ENCODE measurements at places on chromosomes 2 and 18. TPM values are rescaled to one million over a fixed set of nuclear protein-coding genes. Genes with fewer than 3 reads are reported as not detected.
A peak's percentile ranks its signal among the peaks of the same experiment; 100 is the strongest.

The POTEI gene
- not detected for total RNA-seq

The AQP12A gene
- total RNA-seq, result not detected

The SCYGR4 gene
- total RNA-seq, result not detected

The HSBP1L1 gene
- 7.9 TPM for total RNA-seq

The TRAF3IP1 gene
- total RNA-seq, result 16.3 TPM

The ZBTB7C gene
- 8.0 TPM for total RNA-seq

The SERPINB4 gene
- not detected for total RNA-seq

The GPR45 gene
- not detected for total RNA-seq

The MRPS9 gene
- 41.6 TPM for total RNA-seq

The TMEM163 gene
- 0.38 TPM for total RNA-seq

The CENPA gene
- not detected for total RNA-seq

The C2orf78 gene
- not detected for total RNA-seq

The ZAP70 gene
- total RNA-seq, result 1.2 TPM

The GMPPA gene
- total RNA-seq, result 22.6 TPM

DNA sequence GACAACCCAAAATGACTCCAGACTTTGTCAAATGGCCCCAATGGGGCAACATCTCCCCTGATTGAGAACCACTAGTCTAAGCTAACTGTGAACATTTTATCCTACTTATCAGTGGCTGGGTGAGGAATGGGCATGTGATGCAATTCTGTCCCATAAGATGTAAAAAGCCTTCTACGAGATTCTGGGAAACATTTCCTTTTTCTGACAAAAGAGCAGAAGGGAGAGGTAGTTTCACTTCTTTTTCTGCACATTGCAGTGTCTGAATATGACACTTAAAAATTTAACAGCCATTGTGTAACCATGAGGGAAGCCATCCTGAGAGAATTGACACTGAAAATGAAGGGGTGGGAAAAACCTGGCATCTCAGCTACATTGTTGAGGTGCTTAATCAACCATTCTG lies 17.3 kb upstream of the MARCHF4 start:
- DNase-seq, result no peak

DNA sequence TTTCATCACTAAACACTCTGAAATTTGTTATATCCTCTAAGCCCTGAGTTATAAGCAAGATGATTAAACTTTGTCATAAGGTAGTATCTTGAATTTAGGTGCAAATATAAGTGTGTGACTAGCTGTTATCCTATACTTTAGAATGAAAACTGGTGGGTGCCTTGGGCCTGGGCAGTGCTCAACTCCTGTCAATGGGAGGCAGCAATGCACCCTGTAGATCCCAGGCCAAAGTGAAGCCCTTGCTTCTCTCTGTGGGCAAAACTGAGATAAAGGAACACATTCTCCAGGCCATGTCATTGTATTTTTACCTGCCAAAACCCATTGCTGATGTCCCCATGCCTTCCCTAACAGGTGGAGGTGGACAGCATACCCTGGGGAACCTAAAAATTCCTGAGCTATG lies 525.2 kb downstream of the TNS1 start:
- DNase-seq, result no peak

DNA sequence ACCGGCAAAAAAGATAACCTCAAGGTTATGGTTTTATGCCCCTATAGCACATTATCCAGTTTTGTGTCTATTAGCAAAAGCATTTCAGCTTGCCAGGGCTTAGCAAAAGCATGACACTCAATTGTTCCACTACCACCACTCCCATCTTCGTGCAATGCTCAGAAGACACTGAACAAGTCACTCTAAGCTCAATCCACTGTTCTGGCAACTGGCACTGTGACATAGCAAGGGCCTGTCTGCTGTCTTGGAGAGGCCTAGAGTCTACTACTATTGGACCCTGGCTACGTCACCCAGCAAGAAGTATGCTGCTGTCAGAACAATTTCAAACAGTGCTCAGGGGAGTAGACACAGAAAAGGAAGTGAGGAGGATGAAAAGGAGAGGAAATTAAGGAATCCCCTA lies 103.5 kb upstream of the PPP1CB start:
- no peak for DNase-seq

DNA sequence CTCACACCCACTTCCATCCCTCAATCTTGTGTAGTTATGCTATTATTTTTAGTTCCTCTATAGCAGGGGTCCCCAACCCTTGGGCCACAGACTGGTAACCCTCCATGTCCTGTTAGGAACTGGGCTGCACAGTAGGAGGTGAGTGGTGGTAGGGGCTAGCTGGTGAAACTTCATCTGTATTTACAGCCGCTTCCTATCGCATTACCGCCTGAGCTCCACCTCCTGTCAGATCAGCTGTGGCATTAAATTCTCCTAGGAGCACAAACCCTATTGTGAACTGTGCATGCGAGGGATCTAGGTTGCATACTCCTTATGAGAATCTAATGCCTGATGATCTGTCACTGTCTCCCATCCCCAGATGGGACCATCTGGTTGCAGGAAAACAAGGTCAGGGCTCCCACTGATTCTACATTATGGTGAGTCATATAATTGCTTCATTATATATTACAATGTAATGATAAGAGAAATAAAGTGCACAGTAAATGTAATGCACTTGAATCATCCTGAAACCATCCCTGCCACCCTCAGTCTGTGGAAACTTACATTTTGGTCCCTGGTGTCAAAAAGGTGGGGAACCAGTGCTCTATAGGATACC lies 1.6 kb upstream of the RAB11FIP5 start:
- no peak for DNase-seq

GRCh38 chr2:102025583-102026267 lies 34.0 kb downstream of the IL1R2 start:
- DNase-seq, result no peak

DNA sequence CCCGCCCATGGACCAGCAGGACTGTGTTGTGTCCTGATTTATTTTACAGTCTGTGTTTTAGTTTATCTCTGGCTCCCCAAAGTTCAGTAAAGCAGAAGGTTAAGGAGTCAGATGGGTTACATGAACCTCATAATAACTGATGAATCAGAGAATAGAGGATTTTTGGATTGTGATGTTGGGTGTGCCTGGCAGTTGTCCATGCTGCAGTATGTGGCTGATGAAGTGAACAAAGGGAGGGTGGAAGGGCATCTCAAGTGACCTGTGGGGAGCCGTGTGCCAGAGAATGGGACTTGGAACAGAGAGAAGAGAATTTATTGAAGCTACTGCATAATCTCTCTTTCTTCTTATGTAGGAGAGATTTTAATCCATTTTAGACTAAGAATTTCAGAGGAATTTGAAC lies 145.5 kb downstream of the MAP4K4 start:
- DNase-seq, result no peak

- DNase-seq, result no peak
These were observed 404.4 kb upstream of the SOX11 start for GRCh38 chr2:5287558-5288334.

GRCh38 chr18:44791520-44791919 lies 110.8 kb downstream of the SETBP1 start:
- DNase-seq, result no peak

- no peak for DNase-seq
These were observed 8.1 kb downstream of the CYBRD1 start for GRCh38 chr2:171530378-171530777.

GRCh38 chr2:239154971-239155805 lies 245.6 kb downstream of the HDAC4 start:
- DNase-seq, result peak; percentile 58

DNA sequence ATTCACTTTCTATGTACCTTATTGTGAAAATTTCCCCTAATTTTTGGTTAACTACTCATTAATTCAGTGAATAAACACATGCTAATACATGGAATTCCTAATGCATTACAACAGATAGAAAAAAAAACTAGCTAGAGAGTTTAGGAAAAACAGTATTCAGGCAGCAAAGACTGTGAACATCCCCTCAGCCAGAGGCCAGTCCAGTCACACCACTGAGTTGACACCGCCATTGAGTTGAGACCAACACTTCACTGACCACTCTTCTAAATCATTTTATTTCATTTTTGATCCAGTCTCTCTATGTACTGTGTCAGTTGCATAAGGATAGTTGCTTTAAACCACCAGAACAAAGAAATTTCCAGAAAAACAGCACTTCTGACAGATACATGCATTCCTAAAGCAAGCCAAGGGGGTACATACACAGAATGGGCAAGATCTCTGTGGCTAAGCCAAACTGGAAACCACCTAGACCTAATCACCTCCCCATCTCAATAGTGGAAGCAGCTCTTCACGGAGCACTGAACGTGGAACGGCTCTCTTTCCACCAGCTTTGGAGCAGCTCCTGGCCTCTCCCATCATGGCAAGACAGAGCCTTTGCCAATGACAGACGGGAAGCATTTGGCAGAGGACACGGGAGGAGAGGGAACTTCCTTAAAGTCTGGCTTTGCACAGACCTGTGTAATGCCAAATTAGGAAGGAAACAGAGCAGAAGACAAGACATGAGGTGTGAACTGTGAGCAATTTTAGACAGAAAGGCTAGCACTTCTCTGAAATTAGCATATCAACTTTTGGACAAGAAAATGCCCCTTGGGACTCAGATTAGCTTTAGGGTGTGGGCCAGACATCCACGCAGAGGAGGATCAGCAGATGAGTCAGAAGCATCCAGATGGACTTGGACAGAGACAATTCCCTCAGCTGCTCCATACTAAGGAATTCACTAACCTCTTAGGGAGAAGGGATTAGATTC lies 36.4 kb downstream of the CACNB4 start:
- no peak for DNase-seq

- DNase-seq, result no peak
These were observed 152.4 kb upstream of the KCTD1 start for GRCh38 chr18:26700728-26701127.

DNA sequence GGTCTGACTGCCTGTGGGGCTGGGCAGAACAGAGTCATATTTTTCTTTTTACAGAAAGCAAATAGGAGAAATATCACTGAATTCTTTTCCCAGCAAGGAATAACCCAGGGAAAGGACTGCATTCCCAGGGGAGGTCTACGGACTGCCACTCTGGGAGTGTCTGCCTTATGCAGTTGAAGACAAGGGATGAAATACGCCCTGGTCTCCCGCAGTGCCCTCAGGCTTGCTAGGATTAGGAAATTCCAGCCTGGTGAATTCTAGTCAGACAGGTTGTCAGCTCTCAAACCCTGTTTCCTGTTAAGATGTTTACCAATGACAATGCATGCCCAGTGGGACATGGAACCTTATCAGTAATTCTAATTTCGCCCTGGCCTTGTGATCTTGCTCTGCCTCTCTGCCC lies 30.3 kb upstream of the PDK1 start:
- DNase-seq, result no peak

GRCh38 chr18:10169064-10169562 lies 255.3 kb downstream of the VAPA start:
- no peak for DNase-seq

- DNase-seq, result no peak
These were observed 57.6 kb downstream of the BMP10 start for GRCh38 chr2:68813596-68813995.

GRCh38 chr2:10963155-10963554 lies 51.4 kb downstream of the KCNF1 start:
- DNase-seq, result no peak

GRCh38 chr18:31723639-31723989 lies 37.1 kb downstream of the SLC25A52 start:
- no peak for DNase-seq

GRCh38 chr2:74938264-74938663 lies 20.2 kb upstream of the POLE4 start:
- DNase-seq, result no peak

DNA sequence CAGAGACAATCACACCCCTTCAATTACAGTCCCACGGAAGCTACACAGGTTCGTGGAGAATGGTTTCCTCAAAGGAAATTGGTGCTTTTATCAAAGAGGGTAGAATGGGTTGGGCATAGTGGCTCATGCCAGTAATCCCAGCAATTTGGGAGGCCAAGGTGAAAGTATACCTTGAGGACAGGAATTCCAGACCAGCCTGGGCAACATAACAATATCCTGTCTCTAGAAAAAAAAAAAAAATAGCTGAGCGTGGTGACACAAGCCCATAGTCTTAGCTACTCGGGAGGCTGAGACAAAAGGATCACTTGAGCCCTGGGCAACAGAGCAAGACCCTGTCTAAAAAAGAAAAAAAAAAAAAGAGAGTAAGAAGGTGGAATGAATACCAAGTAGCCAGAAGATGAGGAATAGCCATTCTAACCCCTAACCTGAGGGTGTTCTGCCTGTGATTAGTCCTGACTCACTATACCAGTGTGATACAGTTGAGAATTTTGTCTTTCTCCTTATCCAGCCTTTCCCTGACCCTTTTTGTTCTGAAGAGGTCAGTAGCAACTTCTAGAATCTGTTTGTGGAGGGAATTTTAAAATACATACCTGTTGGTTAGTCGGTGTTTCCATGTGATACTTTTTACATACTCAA lies 283.2 kb downstream of the MREG start:
- DNase-seq, result no peak

DNA sequence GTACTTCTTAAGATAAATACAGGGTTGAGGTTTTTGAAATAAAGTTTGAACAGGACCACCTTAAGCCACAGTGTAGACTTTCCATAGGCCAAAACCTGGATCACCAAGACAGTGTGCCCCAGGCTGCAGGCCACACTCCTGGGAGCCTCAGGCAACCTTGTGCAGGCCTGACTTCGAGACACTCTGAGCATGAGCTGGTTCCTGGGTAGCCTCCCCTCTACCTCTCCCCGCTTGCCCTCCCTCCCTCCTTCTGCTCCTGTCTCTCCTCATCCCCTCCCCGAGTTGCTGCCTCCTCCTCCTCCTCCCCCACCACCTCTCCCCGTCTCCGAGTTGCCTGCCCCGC lies 10.6 kb upstream of the PROC start:
- no peak for DNase-seq

- DNase-seq, result no peak
These were observed 1.4 kb upstream of the CTNNA2 start for GRCh38 chr2:79511320-79511951.

GRCh38 chr2:85430752-85431569 lies 12.4 kb downstream of the SH2D6 start:
- DNase-seq, result no peak

- DNase-seq, result no peak
These were observed 208.6 kb downstream of the MYO1B start for GRCh38 chr2:191453761-191454160.

GRCh38 chr18:49757513-49758262 lies 55.6 kb downstream of the ACAA2 start:
- DNase-seq, result no peak

DNA sequence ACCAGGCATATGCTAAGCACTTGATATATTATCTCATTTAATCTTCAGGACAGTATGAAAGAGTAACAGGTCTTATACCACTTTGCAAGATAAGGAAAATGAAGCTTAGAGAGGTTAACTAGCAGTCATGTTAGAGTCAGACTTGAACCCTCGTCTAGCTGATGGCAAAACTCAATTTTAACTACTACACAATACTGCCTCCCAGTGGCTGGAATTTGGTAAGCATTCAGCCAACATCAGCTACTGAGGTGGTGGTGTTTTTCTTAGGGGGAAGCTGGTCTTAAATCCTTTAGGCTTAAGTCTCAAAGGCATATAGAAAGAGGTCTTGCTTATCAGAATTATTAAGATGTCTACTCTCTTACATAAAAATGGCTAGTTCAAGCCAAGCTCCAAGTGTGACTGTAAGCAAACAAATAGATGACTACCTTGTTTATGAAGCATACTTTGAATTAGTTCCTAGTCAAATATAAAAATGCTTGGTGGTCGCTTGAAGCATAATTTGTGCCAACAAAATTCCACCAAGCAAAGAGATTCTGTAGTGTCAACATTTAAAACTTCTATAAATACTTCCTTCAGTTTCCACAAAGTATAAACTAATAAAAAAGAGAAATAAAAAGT lies 325.4 kb upstream of the FIGN start:
- DNase-seq, result no peak
